Foreskin keratinocyte (primary cell): ENCODE measurements at places on chromosomes 6 and 20.

DNA sequence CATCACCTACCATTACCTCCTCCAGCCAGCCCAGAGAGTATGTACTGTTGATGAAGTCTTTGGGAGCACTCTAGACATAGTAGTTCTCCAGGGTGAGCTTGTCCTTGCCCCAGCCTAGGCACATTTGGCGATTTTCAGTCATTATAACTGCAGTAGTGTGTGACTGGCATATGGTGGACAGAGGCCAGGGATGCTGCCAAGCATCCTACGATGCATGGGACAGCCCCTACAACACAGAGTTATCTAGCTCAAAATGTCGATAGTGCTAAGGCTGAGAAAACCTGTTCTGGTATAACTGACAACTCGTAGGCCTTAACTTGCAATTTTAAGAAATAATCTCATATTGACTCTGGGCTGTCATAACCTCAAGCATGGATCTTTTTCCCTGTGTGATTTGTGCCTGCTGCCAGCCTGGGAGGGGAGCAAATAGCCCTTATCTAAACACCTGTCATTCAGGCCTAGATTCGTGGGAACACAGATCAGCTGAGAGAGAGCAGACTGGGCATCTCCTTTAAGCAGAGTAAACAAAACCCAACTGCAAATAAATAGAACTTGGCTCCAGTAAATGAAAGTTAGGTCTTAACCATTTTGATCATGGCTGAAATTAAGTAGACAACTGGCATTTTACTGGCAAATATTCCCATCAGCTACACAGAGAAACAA is 102.6 kb downstream of the SPTLC3 start:
- no peak for DNase-seq

DNA sequence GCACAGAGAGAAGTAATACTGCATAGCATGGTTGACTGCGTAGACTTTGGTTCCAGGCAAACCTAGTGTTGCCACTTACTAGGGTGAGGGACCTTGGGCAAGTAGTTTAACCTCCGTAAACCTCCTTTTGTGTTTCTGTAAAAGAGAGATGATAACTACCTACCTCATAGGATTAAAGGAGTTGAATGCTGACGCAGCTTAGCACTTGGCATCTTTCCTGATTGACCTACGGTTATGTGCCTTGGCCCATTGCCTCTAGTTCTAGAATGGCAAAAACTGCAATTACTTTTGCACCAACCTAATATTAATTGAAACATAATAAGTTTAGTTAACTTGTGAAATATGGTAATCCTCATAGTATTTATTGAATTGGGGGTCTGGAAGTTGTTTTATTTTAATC is 19.1 kb downstream of the GHRH start:
- DNase-seq = no peak

DNA sequence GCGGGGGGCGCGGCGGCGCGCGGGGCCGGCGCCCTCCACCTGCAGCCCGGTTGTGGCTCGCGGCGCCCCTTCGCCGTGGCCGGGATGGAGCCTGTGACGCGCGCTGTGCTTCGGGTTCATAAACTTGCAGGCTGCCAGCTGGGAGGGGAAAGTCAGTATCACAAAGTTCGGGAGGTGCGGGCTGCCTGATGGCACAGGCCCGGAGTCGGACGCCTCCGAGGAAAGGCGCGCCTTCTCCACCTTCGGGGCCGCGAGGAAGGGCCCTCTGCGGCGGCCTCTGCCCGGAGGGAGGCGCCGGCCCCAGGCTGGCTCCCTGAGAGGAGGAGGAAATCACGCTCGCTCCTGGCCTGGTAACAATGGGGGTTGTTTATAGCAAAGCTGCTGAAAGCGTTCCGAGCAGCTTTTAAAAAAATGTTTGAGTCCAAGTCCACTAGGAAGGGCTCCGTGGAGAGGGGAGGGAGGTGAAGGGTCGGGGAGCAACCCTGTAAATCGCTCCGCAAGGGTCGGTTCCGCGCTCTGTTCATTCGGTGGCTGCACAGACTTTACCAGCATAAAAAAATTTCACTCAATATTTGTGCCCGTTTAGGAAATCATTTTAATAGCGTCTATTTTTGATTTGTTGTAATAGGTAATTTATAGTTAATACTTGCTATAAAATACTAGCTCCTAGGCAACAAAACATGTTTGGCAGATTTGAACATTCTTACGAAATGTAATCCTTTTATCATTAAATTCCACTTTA is 1.0 kb downstream of the AFDN start:
- no peak for DNase-seq

DNA sequence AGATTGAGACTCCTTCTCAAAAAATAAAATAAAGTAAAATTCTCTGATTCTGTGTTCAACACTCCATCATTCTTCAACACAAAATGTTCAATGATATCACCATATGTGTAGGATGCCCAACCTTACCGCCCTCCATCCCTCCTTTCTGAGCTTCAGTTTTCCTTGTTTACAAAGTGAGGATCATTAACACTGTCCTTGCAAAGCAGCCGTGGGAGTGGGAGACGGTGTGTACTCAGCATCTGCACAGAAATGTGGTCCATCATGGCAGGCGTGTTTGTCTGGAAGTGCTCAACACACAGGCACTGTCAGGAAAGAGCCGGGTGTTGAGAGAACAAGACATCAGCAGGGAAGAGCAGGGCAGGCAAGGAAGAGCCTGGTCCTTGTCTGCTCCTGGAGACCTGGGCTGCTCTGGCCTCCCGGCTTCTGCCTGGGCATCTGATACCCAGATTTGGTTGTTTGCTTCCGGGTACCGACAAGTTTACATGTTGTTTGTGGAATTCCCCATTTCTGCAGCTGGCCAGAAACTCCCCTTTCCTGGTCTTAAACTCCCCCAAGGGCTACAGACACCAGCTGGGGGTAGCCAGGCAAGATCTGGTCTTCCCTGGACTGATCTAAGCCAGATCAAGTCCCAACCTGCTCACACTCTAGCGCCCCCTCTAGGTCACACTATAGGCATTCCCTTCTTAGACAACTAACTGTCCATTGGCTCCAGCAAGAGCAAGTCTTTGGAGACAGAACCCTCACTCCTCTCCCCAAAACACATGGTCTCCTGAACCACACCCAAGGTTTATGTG is 26.7 kb upstream of the TTPAL start:
- DNase-seq = no peak

DNA sequence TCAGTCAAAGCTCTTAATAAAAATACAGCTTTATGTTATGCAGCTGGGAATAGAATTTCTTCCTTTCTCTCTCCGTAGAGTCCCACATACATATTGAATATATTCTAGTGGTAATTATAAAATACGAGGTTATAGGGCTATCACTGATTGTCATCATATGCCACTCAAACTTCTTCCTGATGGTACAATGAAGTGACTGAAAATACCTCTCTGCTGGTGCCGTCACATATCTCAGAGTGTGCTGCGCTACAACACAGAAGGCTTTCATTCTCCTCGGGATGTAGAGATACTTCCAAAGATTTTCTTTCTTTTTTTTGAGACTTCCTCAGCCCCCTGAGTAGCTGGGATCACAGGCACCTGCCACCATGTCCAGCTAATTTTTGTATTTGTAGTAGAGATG is 249.9 kb downstream of the BTBD9 start:
- no peak for DNase-seq

- DNase-seq = no peak
Observed at GRCh38 chr6:18335948-18336347, 51.2 kb upstream of the RNF144B start.

GRCh38 chr20:4808872-4809271 is 87.2 kb downstream of the PRND start:
- no peak for DNase-seq
